T-helper 2 cell treated with Interferon-gamma antibody and Interleukin-4, amounts not matched to agents 100 ng/mL and 5 ng/mL, for 36 hours (primary cell): ENCODE measurements at places on chromosomes 12 and 14. TPM values are rescaled to one million over a fixed set of nuclear protein-coding genes. Genes with fewer than 3 reads are reported as not detected.

LHX5 gene
- total RNA-seq: not detected in 2 replicates

CIROP gene
- total RNA-seq: not detected in 2 replicates

ANKRD33 gene
- not detected in 2 replicates for total RNA-seq

NINJ2 gene
- total RNA-seq: 8.4 and 8.6 TPM in 2 replicates

PLEKHG7 gene
- total RNA-seq: not detected in 2 replicates

TAS2R30 gene
- total RNA-seq: 3.7 and 3.8 TPM in 2 replicates

KRT2 gene
- 0.07 and 0.09 TPM in 2 replicates for total RNA-seq

LMNTD1 gene
- total RNA-seq: not detected in 2 replicates
